Uterus (tissue), 4 donors: ENCODE measurements at places on chromosomes 13 and 19. TPM values are rescaled to one million over a fixed set of nuclear protein-coding genes. Genes with fewer than 3 reads are reported as not detected.

- H3K27me3 ChIP-seq = no peaks in the 10 kb centered on the region
- DNase-seq = no peak
These were observed 7.0 kb upstream of the EPOR start for GRCh38 chr19:11390933-11391680.

MEIS3 gene
- 28.9 TPM for total RNA-seq

ASPDH gene
- total RNA-seq = not detected

DNA sequence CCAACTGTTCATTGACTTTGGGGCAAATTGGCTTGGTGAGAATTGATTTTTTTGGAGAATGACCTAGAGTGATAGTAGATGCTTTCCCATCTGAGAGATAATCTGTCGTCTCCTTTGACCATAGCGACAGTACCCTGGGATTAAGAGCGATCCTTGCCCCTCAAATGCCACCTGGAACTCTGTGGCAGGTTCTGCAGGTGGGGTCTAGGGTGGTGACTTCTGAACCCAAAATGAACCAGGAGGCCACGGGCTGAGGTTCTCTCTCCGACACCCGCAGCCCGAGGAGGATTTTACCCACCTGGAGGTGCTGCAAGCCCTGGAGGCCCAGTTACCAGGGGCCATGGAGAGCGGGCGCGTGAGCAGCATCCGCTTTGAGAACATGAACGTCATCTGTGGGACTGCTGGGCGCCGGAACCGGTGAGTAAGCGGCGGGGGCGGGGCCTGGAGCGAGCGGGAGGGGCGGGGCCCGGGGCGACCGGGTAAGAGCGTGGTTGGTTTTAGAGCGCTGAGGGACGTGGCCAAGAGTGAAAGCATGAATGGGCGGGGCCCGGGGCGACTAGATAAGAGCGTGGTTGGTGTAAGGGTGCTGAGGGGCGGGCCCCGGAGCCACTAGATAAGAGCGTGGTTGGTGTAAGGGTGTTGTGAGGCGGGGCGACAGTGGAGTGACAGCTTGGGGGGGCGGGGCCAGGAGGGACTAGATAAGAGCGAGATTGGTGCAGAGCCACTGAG, 8.6 kb downstream of the C19orf81 start:
- H3K27me3 ChIP-seq = peaks cover 5% of the 10 kb centered on the region
- H3K36me3 ChIP-seq = no peaks in the 10 kb centered on the region
- H3K4me1 ChIP-seq = no peaks in the 10 kb centered on the region
- peak; percentile 79 for DNase-seq
- H3K27ac ChIP-seq = no peak overlapping the region

DNA sequence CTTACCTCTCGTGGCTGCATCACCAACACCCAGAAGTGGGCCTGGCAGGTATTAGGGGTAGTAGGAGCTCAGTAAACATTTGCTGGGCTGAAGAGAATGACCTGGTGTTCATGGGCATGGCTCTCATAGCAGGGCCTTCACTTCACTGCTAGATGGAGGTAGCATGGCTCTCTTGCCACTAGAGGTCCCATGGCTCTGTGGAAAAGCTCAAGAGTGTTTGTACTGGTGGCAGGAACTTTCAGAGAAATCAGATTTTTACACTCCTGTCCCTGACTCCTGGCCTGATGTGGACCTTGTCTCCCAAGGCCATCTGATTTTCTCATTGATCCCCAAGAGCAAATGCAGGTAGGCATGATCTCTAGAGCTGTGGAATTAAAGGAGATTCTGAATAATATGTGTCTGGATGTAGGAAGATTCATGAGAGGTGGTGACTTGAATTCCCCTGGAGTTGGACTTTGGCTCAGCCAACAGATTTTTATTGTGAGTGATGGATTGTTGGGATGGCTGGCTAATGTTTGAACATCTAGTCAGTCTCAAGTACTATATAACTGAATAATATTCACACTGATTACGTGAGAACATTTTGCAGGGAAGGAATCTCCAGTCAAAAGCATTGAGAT, 5.7 kb downstream of the ZNF574 start:
- H3K4me3 ChIP-seq = no peak overlapping the region
- H3K27me3 ChIP-seq = no peaks in the 10 kb centered on the region
- no peaks in the 10 kb centered on the region for H3K4me1 ChIP-seq
- no peak overlapping the region for H3K27ac ChIP-seq
- H3K36me3 ChIP-seq = no peaks in the 10 kb centered on the region

- no peaks in the 10 kb centered on the region for H3K27me3 ChIP-seq
- H3K27ac ChIP-seq = no peak overlapping the region
- DNase-seq = no peak
- H3K4me1 ChIP-seq = peaks cover 9% of the 10 kb centered on the region
- H3K4me3 ChIP-seq = no peak overlapping the region
These were observed 1.2 kb upstream of the RPL13A start for GRCh38 chr19:49486232-49486631.

GRCh38 chr19:6023085-6023682, 45.2 kb upstream of the RANBP3 start:
- H3K27ac ChIP-seq = peak overlapping the region; percentile 36
- no peak for DNase-seq
- no peaks in the 10 kb centered on the region for H3K36me3 ChIP-seq
- no peaks in the 10 kb centered on the region for H3K27me3 ChIP-seq

SYNGR4 gene
- not detected for total RNA-seq

ZNF296 gene
- not detected for total RNA-seq

CGB8 gene
- total RNA-seq = not detected

DNA sequence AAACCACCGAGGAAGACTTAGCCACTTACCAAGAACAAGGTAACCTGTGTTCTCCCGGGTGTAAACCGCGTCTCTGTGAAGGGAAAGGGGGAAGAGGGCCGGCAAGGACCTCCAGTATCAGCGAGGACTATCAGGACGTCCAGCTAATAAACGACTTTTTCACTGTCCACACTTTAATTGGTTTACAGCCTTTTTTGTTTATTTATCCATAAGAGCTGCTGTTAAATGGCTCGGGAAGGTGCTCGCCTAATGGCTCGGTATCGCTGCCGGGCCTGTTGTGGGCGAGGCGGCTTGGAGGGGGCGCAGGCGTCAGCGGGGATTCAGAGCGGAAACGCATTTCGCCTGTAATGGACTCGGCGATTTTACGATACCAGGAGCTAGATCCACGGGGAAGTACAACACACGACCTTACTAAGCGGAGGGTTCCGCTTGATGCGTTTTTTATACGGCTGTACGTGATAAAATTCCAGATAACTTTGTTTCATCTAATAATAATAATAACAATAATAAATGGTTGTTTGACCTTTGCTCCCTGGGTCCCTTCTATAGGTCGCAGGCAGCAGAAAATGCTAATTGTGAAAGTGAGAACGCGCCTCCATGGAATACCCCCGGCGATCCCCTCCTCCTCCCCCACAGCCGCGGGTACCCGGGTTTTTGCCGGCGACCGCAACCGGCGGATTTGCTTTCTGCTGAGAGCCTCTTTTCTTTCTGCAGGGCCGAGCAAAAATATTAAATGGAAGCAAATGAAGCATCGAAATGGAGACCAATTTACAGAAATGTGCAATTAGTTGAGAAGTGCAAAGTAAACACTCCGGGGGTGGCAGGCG, 2.5 kb upstream of the PDX1 start:
- no peak overlapping the region for H3K4me3 ChIP-seq
- H3K27me3 ChIP-seq = peaks cover 62% of the 10 kb centered on the region
- H3K4me1 ChIP-seq = peaks cover 24% of the 10 kb centered on the region
- DNase-seq = no peak
- no peak overlapping the region for H3K27ac ChIP-seq
- H3K36me3 ChIP-seq = no peaks in the 10 kb centered on the region

KATNAL1 gene
- total RNA-seq = 65.3 TPM

DNA sequence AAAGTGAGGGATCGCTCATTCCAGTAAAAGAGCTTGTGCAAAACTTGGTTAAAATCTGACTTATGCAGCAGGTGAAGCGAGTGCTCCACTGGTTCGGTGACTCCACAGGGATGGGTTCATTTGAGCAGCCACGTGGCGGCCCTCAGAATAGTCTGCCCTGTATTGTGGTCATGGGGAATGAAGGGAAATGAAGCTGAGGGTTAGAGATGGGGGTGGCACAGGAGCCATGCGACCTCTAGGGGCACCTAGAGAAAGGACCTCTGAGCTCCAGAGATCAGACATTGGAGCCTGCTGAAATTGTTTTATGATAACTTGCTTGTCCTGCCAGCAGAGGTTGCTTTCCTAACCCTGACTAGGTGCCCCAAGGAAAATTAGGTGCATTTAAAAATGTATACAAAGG, 26.6 kb downstream of the CBY2 start:
- no peaks in the 10 kb centered on the region for H3K4me1 ChIP-seq
- H3K27me3 ChIP-seq = no peaks in the 10 kb centered on the region
- H3K4me3 ChIP-seq = no peak overlapping the region
- no peaks in the 10 kb centered on the region for H3K36me3 ChIP-seq

DNA sequence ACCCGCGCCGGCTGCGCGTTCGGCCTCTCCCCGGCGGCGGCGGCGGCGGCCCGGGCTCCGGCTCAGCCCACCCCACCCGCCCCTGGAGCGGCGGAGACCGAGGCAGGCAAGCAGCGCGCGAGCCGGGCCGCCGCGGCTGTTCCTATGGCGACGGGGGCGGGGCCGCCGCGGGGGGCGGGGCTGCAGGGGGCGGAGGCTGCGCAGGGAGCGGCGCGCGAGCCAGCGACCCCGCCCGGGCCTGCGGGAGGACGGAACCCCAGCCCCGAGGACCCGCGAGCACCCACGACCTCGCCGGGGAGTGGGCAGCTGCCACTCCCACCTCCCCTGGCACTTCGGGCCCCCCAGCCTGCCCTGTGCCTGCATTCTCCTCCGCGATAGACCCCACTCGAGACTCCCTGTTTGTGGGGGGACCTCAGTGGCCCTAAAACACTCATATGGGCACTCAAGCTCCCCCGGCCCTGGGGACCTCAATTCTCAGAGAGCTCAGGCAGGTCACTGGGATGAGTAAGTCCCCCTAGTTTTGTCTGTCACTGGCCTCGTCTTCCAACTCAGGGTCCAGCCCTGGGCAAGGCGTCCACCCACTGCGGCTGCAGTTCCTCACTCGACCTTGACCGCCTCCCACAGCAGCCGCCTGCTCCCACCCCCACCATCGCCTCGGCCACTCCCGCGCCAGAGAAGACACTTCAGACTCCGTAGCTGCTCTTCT, at the start of gene CTXN1:
CTXN1 (minus strand) TSS at position 115 of the 706 bp plus-strand sequence. CDS start 597 bp downstream, outside the sequence.
- no peaks in the 10 kb centered on the region for H3K36me3 ChIP-seq
- peak; percentile 75 for DNase-seq
- H3K27me3 ChIP-seq = no peaks in the 10 kb centered on the region
- H3K4me1 ChIP-seq = peaks cover 63% of the 10 kb centered on the region

ZNF524 gene
- total RNA-seq = 5.4 TPM

DENND1C gene
- total RNA-seq = not detected

- H3K27ac ChIP-seq = peak overlapping the region; percentile 60
- DNase-seq = no peak
- peak overlapping the region; percentile 37 for H3K4me3 ChIP-seq
- H3K36me3 ChIP-seq = no peaks in the 10 kb centered on the region
These were observed 11.1 kb upstream of the NANOS3 start for GRCh38 chr19:13865571-13866462.

- DNase-seq = peak; percentile 82
- H3K36me3 ChIP-seq = no peaks in the 10 kb centered on the region
- peak overlapping the region; percentile 29 for H3K4me3 ChIP-seq
- H3K27me3 ChIP-seq = no peaks in the 10 kb centered on the region
These were observed 5.2 kb upstream of the ZNF579 start for GRCh38 chr19:55585658-55586339.

DNA sequence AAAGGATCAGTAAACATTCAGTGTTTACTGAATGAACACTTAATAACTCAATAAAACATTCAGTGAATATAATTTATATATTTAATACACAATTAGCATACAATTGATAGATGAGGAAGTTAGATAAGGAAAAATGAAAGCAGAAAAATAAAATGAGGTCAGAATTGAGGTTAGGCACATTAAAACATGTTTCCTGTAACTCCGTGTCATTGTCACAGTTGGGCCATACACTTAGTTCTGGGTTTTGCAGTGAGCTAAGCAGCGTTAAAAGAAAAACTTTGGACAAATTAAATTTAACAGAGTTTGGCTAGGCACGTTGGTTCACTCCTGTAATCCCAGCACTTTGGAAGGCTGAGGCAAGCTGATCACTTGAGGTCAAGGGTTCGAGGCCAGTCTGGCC, 71.4 kb downstream of the MIPEP start:
- no peak overlapping the region for H3K27ac ChIP-seq
- no peaks in the 10 kb centered on the region for H3K36me3 ChIP-seq
- H3K4me3 ChIP-seq = no peak overlapping the region
- no peaks in the 10 kb centered on the region for H3K27me3 ChIP-seq
- H3K4me1 ChIP-seq = no peaks in the 10 kb centered on the region

SCEL gene
- not detected for total RNA-seq

MBD3L2 gene
- total RNA-seq = not detected

DNA sequence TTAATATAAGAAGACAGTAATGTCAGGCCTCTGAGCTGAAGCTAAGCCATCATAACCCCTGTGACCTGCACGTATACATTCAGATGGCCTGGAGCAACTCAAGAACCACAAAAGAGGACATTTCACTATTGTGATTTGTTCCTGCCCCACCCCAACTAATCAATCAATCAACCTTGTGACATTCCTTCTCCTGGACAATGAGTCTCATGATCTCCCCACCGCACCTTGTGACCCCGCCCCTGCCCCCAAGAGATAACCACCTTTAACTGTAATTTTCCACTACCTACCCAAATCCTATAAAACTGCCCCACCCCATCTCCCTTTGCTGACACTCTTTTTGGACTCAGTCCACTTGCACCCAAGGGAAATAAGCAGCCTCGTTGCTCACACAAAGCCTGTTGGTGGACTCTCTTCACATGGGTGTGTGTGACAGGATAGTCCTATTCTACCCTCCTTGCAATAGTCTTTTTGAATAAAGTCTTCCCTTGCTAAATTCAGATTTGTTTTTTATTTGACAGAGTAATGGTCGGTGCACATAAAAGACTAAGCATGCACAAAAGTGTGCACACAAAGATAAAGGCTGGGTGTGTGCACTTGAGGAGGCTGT, 14.0 kb downstream of the CD70 start:
- no peak for DNase-seq
- H3K36me3 ChIP-seq = no peaks in the 10 kb centered on the region
- H3K4me3 ChIP-seq = no peak overlapping the region
- no peak overlapping the region for H3K27ac ChIP-seq

DACT3 gene
- total RNA-seq = 90.1 TPM

OVOL3 gene
- not detected for total RNA-seq

GRCh38 chr13:114004420-114005205, 30.7 kb upstream of the C13orf46 start:
- no peak for DNase-seq
- H3K27ac ChIP-seq = no peak overlapping the region
- H3K27me3 ChIP-seq = no peaks in the 10 kb centered on the region
- H3K4me3 ChIP-seq = no peak overlapping the region
- H3K36me3 ChIP-seq = no peaks in the 10 kb centered on the region
- H3K4me1 ChIP-seq = no peaks in the 10 kb centered on the region

C3 gene
- total RNA-seq = 1,093 TPM

- no peaks in the 10 kb centered on the region for H3K36me3 ChIP-seq
- H3K4me3 ChIP-seq = no peak overlapping the region
- no peak overlapping the region for H3K27ac ChIP-seq
These were observed 6.2 kb downstream of the ZNF416 start for GRCh38 chr19:57572415-57572947.

GRCh38 chr19:21134934-21135366, 6.9 kb upstream of the ZNF431 start:
- DNase-seq = no peak
- no peak overlapping the region for H3K27ac ChIP-seq
- no peaks in the 10 kb centered on the region for H3K4me1 ChIP-seq
- no peak overlapping the region for H3K4me3 ChIP-seq
